ENCODE measurements at places on chromosomes 11 and 22. TPM values are rescaled to one million over a fixed set of nuclear protein-coding genes. Genes with fewer than 3 reads are reported as not detected.

Gene KRTAP5-1
- total RNA-seq, result not detected

DNA sequence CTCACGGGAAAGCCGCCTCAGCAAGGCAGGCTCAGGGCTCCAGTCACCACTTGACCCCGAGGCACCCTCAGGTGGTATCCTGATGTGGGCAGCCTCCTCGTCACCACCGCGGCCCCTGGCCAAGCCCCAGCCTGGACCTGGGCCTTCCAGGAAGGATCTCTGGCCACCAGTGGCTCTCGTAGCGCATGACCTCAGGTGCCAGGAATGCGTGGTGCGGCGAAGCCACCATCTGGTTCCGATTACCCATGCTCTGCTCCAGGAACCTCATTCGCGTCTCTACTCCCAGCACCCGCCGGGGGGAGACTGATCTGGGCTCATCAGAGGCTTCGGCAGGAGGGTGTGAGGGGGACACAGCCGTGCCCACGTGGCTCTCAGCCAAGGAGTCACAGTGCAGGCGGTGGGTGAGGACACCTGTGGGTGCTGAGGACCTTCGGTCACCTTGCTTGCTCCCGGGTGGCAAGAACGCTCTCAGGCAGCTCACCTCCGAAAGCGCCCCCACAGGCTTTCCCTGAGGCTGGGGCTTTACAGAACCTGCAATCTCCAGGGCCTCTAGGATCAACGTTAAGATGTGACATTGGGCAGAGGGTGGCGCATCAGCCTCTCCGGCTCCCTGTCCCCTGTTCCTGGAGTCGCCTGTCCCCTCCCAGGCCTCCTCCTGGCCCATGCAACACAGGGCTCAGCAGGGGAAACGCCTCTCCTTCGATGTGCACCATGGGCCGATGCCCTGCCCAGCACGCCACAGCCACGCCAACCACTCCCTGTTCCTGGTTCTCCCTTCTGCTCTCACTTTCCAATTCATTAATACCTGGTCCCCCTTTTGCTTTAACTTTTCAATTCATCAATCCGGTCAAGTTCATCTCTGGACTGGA lies 39.0 kb downstream of the TBX1 start:
- peak; percentile 98 for DNase-seq

Gene TRIM49B
- not detected for total RNA-seq

DNA sequence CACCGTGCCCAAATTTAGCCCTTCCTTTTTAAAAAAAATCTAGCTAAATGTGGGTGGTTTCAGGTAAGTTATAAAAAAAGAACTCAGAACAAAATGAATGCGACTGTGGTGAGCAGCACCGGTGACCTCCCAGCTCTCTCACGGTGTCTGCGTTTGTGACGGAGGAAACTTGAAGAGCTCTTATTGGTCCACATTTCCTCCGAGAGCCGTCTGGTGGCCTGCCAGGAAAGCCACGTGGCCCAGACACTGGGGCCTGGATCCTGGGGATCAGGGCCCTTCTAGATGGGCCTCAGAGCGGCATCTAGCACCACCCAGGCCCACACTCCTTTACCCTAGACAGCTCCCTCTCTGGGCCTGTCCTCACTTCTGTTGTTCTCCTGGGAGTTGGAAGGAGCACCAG lies 39.5 kb downstream of the B3GAT1 start:
- DNase-seq, result no peak

- no peak for DNase-seq
Observed at GRCh38 chr11:115709297-115709696, 205.1 kb upstream of the CADM1 start.

DNA sequence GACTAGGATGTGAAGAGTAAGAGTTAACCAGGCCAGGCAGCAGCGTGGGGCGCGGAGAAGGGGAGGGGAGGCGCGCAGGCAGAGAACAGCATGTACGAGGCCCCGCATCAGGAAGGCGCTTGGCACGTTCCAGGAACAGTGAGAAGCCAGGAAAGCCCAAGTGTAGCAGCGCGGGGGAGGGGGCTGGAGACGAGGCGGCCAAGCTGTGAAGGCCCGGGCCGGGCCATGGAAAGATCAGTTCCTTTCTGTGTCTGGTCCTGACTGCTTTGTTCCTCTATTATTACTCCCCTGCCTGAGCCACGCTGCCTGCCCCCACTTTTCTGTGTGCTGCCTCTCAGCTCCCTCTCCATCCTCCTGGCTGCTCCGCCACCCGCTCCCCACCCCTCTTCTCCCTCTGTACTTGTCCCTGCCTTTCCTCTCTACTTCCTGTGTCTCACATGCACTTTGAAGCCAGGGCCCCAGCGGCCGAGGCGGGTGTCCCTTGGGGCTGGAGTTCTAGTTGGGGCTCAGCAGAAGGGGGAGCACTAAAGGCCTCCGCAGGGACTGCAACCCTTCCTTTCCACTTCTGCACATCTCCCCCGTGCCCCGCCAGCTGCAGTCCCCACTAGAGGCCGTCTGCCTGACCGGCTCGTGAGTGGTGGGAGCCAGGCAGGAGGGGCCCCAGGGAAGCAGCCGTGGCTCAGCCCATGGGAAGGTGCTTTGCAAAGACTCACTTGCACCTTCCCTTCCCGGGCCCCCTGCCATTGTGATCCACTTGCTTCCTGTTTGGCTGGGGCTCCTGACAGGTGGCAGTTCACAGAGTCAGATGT lies 63.7 kb downstream of the PRDM11 start:
- DNase-seq, result no peak

Gene PSMD13
- total RNA-seq, result 173 TPM

DNA sequence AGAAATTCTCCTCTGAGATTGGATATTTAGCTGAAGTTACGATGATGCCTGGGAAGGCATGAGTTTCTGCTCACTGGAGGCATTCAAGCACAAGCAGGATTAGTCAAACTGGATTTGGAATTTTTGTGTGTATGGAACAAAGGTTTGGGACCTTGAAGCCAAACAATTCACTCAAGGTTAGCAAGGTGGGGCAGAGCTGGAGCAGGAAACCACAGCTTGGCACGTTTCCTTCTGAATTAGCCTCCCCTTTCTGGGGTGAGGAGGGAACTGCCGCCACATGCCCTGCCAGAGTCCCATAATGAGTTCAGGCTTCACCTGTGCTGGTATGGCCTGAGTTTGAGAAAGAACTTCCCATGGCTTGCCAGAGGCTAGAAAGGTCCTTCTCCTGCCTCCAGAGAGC lies 50.9 kb upstream of the RRAS2 start:
- DNase-seq, result no peak

Gene EIF4G2
- 752 TPM for total RNA-seq

GRCh38 chr11:79097246-79097875 lies 343.5 kb downstream of the TENM4 start:
- peak; percentile 36 for DNase-seq

Gene CCDC116
- total RNA-seq, result 0.10 TPM

Gene LIF
- total RNA-seq, result 4.1 TPM

DNA sequence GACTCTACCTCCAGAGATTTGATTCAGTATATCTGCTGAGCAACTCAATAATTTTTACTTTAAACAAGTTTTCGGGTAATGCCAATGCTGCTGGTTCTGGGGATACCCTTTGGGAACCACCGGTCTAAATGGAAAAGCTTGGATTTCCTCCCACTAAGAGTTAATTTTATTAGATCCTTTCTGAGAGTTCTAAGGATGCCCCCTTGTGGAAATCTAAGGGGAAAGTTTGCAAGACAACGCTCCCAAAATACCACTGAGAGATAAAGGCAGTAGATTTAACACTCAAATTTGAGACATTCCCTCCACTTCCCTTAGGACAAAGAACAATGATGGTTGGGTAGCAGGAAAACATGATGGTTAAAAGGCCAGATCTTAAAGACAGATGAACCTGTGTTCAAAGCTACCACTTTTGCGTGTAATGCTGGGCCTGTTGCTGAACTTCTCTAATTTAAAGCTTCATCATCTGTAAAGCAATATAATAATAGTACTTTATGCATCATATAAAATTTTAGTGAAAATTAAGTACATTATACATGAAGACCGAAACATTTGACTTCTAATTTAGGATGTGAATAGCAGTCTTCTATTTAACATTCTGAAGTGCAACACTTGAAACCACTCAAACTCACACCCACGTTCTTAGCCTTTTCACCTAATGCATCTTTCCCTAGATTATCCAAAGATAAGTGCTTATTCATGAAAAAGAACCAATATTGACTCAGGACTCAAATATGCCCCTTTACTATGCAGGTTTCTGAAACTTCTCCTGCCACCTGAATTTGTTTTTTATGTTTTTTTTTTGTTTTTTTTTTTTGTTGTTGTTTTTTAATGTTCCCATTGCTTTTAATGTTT lies 110.1 kb upstream of the LUZP2 start:
- peak; percentile 7 for DNase-seq
